ENCODE measurements at places on chromosomes 4 and X.

DNA sequence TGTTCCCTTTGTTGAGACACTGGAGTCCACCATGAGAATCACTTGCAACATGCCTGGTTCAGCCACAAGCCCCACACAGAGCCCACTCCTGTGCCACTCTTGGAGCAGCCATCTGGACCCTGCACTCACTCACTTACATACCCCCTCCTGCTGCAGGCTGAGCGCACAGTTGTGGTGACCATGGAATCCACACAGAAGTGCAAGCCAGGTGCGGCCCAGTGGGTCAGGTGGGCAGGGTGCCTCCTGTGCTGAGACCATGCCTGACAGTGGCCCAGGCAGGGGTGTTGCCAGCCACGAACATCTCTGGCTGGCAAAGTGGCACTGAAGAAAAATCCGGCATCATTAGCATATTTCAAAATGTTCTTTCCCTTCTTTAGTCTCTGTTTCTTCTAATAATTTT, 17.4 kb upstream of the CXorf51A start:
- DNase-seq = no peak

- DNase-seq = no peak
These were observed 89.7 kb upstream of the TFDP3 start for GRCh38 chrX:133307637-133308498.

DNA sequence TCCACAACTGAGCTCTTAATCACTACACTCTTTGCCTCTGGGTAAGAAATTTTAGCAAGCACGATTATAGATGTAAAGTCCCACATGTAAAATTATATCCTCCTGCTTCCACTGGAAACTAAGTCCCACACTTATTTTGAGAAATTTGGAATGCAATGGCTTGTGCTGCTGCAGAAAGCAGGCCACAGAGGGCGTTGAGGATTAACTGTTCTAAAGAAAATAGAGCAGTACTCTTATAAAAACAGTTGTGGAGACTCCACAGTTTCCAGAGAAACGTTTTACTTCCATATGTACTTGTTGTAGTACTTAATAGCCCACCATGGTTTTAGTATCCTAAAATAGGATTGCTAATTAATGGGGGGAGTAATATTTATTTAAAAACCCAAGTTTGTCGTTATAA, 1.7 kb upstream of the CENPC start:
- no peak for DNase-seq

- DNase-seq = no peak
These were observed 166.4 kb upstream of the NPY2R start for GRCh38 chr4:155042014-155042413.

DNA sequence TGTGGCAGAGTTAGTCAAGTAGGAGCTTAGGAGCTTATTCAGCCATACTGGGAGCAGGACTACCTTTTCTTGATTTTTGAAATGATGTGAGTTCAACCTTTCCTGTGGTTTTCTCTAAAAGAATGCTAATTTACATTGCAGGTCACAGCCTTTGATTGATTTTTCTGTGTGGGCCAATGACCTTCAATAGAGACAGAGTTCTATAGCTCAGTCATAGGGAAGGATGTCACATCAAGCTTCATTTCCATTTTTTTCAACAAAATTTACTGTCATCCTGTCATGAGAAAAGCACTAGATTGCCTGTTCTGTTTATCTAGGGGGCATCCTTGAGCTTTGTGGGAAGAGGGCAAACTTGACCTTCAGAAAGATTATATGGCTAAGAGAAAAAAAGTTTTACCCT, 448.7 kb downstream of the MID1IP1 start:
- no peak for DNase-seq

DNA sequence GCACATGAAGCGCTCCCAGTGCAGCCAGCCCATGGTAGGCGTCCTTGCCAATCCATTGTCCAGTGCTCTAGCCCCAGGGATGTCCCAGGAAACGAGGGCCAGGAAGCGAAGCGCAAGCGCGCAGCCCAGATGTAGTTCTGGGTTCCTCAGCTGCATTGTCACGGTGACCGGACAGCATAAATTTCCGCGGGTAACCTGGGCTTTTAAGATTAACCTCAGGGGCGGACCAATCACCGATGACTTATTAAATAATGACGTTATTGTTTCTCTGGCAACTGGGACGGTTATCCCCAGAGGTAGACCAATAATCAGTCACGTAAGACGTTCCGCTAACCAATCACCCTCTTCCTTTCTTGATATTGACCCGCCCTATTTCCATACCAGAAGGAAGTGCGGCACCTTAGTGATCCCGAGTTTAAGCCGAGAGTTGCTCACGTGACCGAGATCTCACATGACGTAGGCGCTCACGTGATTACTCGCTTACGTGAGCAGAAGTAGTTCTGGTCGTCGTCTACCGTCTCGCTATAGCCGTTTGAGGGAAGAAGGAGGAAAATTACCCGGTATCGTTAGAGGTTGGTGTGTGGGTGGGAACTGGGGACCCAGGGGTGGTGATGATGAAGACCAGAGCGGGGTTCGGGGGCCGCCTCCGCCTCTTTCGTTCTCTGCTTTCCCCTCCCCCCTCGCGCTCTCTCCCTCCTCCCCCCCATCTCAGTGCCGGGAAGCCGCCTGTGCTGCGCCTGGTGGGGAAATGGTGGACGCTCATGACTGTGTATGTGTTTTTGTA, at the start of the genes GLA and HNRNPH2:
GLA (minus strand) TSS at position 178 of the 784 bp plus-strand sequence; CDS start at position 156, 22 bp downstream.
HNRNPH2 (plus strand) TSS at position 475 of the 784 bp plus-strand sequence. CDS start 3,767 bp downstream, outside the sequence.
- DNase-seq = peak; percentile 99

DNA sequence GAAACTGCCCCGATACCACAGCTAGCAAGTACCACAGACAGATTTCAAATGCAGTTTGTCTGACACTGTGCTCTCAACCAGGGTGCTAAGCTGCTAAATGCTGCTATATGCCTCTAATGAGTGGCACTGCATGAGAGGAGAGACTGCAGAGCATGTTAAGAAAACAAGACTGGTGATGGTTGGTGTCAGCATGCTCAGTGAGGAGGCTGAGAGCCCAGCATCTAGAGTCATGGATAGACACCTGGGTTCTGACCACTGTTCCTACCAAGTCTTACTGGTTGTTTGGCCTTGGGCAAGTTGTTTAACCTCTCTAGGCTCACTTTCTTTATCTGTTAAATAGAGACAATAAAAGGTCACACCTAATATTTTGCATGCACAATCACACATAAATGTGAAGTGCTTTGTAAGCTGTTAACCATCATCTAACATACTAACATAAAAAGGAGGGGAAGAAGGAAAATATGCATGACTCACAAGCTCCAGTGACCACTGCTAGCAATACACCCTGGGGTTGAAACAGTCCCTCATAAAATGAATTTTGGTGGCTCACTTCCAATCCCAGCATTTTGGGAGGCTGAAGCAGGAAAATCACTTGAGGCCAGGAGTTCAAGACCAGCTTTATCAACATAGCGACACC, 20.7 kb downstream of the HHIP start:
- DNase-seq = peak; percentile 37

- no peak for DNase-seq
These were observed 696.5 kb downstream of the ADGRL3 start for GRCh38 chr4:61896634-61897033.

DNA sequence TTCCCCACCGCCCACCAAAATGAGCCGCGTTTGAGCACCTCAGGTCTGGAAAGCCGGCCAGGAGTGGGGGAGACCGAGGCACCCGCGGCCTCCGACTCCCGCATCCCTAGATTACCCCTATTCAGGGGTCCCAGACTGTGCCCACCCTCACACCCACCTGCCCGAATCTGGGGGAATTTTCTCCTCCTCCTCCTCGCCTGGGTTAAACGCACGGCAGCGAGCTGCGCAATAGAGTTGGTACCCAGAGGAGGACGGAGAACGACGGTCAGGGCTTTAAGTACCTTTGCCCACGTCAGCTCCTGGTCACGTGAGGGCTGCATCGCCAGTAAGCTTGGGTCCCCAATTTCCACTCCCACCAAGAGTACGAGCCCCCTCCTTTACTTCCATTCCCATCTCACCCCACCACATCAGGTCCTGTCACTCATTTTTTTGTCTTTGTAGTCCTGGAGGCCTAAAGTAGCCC, at the start of gene ARMCX2:
ARMCX2 (minus strand) TSS at position 250 of the 463 bp plus-strand sequence. CDS start 2,262 bp downstream, outside the sequence.
- DNase-seq = no peak

DNA sequence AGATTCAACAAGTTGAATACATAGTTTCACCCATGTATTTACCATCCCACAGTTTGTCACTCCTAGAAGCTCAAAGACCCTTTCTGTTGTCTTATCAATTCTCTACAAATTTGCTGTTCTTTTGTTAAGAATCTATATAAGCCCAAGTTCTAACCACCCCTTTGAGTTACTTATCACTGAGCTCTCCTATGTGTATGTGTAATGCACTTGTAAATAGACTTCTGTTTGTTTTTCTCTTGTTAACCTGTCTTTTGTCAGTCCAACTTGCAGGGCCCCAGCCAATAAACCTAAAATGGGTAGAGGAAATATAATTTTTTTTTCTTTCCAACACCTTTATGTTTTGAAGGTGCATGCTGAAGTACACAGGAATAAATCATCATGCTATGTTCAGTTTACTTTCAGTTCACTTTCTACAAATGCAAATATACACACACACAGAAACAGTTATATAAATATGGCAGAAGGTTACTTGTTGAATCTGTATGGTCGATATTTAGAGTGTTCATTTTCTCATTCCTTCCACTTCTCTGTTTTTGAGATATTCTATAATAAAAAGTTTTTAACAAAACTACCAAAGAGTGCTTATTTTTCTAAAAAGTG, 22.3 kb upstream of the CLOCK start:
- DNase-seq = no peak

GRCh38 chr4:99979872-99980271, 29.8 kb upstream of the H2AZ1 start:
- DNase-seq = no peak

DNA sequence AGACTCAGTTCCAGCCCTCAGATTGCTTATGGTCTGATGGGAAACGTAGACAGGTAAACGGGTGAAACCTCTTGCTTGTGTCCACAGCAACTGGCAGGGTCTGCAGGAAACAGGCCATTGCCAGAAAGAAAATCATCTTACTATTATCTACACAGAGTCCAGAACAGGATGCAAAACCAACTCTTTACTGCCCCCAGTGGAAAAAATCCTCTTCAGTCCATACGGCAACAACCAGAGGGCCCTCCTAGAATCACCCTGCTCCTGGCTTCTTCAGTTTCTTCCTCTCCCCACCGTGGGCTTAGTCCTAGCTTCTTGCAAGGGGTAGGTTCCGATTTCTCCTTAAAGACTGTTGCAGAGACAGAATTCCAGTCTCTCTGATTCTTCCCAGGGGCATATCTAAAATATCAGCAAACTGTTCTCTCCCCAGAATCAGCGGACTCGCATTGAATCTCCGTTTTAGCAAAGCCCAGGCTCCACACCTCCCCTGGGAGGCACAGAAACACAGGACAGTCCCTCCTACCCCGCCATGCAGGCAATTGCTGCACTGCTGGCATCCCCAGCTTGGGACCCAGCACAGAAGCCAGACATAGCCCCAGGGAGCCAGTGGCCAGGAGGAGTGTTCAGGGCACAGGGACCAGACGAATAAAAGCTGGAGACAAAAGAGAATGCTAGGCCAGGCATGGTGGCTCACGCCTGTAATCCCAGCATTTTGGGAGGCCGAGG, 41.0 kb upstream of the SH3RF1 start:
- peak; percentile 29 for DNase-seq

- no peak for DNase-seq
These were observed 67.4 kb downstream of the MANBA start for GRCh38 chr4:102693262-102693850.

GRCh38 chr4:31015123-31015522, 295.0 kb downstream of the PCDH7 start:
- no peak for DNase-seq

DNA sequence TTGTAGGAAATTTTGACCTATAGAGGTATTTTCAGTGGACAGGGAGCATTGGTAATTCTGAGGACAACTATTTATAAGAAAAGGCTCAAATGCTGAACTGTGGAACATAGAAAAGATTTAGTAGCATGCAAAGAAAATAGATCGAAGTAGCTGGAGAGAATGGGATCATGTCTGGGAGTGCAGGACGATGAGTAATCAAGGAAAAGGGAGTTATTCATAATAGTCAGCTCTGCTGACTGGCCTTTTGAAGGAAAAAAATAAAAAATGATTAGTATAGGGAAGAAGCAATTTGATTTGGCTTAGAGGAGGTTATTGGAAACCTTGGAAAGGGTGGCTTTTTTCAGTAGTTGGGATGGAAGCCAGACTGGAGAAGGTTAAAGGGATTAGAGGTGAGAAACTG, 22.9 kb upstream of the ANK2 start:
- DNase-seq = no peak

- no peak for DNase-seq
These were observed 61.9 kb upstream of the ENPP6 start for GRCh38 chr4:184279496-184280061.

- DNase-seq = no peak
These were observed 79.3 kb downstream of the RBPJ start for GRCh38 chr4:26400132-26400531.

DNA sequence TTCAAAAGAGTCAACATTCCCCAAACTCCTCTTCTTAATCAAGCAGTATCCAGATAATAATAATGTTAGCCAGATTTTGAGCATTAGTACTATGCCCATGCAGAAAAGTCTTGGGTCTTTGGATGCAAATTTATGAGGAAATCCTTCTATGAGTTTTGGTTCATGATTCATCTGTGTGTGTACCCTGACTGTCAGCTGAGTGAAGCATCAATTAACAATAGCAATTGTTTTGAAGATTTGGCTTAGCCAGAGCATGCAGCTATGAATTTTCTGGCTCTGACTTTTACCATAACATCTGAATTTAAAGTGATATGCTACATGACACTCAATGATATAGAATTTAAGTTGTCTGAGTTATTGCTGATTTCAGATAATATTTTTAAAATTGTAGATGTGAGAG, 145.8 kb downstream of the KLHL4 start:
- DNase-seq = no peak

GRCh38 chr4:35884714-35885480, 359.4 kb downstream of the ARAP2 start:
- DNase-seq = no peak

- DNase-seq = no peak
These were observed 49.8 kb downstream of the WDR19 start for GRCh38 chr4:39232100-39232499.

GRCh38 chrX:43805579-43805978, 76.7 kb downstream of the MAOB start:
- no peak for DNase-seq

GRCh38 chrX:25226151-25226550, 210.4 kb upstream of the ARX start:
- DNase-seq = no peak

DNA sequence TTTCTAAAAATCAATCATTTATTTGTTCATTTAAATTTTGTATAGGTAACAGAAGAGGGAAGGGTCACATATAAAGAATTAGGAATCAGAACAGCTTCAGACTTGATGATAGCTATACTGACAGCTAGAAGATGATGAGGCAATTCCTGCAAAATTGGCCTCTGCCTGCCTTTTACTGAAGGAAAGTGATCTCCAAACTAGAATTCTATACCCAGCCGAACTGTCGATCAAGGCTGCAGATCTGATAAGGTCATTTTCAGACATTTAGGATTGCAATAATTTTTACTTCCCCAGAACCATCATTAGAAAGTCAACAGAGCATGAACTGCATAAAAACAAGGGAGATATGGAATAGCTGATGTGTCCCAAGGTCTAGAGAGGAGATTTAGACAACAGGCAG, 66.3 kb downstream of the HTRA3 start:
- DNase-seq = no peak

DNA sequence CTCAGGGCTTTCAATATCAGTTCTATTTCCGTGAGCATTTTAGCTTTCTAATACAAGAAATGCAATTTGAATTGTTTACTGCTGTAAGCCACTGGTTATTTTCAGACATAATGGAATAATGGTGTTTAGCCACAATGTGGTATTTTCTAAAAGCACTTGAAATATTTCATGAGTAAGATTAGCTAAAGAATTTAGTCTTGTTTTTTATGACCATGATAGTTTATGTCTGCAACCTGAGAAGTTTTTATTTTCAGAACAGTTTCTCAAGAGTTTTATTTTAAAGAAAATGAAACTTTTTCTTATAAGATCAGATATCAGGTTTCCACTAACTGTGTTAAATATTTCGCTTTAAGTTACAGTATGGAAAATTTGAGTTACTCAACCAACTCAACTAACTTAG, 60.2 kb downstream of the SLIT2 start:
- DNase-seq = peak; percentile 82

Measured in H4 (cell line).